ENCODE measurements at places on chromosomes 5 and 9.

DNA sequence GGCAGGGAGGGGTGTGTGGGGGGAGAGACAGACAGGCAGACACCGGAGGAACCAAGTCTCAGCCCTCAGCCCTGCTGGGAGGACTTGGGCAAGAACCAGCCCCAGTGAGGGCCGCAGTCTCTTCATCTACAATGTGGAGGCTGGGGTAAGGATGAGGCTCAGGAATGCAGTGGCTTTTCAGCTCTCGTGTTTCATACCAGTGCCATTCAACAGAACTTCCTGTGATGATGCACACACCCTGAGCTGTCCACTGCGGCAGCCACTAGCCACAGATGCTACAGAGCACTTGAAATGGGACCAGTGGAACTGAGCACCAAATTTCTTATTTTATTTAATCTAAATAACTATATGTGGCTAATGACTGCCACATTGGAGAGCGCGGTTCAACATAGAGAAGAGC, 10.7 kb downstream of the CAMK2A start:
- DNase-seq, result no peak

DNA sequence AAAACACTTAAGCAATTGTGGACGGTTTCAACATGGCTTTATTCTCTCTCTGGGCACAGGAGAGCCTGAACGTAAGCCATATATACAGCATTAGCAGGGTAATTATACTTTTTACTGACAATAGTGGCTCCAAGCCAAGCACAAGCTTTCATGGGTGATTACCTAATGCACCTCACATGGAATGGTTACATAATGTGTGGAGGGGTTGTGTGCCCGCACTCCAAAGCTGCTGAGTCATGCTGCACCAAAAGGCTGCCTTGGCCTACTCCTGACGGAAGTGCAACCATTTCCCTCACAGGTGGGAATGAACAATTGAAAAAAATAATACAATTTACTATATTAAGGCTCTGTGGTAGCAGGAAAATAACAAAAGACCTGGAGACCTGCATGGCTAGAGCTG, 86.5 kb upstream of the ATP10B start:
- DNase-seq, result peak; percentile 22

DNA sequence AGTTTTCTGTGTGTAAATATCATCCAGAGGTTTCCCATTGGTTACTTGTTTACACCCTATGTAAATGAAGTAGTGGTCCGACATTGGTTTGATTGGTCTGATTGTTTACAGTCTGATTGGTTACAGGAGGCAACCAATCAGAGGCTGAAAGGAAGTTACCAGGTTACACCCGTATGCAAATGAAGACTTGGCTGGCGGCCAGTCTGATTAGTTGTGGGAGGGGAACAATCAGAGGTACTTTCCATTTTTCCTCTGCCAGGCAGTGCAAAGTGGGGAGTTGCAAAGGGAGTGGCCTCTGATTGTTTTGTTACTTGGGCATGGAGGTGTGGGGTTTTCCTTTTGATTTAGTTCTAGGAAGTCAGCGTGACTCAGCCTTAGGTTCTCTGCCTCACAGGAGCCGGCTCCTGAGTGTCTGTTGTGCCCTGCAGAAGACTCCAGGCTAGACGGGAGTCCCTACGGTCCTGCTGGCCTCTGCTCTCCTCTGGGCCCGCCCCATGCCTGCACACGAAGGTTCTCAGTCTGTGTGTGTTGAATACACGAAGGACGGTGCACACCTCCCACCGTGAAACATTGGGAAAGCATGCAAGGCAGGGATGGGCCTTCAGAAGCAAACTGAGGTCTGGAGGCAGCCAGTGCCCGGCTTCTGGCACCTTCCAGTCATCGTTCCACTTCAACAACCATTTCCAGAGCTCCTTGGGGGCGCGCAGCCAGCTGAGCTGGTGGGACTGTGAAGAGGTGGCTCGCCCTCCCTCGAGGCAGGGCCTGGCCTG, 42.9 kb downstream of the OLFM1 start:
- peak; percentile 62 for DNase-seq

DNA sequence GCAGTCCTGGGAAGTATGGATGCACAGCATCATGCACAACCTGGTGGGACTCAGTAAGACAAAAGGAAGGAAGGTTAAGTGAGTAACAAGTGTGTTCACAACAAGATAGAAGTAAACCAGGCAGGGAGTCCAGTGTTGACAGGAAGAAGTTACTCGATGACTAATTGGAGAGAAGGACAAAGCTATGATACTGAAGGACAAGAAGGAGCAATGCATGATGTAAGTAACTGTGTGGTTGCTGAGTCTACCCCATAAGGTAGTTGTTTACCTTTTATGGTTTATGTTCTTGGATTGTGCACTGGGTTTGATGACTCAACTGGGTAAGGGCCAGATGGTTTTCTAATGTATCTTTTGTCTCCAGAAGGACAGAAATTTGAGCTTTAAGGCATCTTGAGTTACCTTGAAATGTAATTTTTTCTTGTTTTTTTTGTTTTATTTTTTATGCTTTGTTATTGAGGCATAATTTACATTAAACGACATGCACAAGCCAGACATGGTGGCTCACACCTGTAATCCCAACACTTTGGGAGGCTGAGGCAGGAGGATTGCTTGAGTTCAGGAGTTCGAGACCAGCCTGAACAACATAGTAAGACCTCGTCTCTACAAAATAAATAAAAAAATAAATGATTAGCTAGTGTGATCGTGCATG, 89.2 kb upstream of the CAST start:
- no peak for DNase-seq

GRCh38 chr9:74478606-74479005, 18.5 kb upstream of the RORB start:
- no peak for DNase-seq

DNA sequence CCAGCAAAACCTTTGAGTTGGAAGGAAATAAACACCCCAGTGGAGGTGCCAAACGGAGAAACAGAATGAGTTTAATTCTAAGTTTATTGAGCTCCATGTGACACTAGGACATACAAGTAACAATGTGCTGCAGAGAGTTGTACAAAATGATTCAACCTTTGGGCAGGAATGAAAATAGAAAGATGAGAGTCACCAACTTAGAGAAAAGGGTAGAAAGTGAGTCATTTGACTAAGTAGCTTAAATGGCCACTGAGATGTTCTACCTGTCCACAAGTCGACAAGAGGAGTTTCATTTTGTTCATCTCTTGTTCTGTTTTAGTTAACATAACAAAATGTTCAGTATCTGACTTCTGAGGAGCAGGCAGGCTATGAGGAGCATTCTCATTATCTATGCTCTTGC, 284.7 kb downstream of the NR2F1-AS1 start:
- DNase-seq, result no peak

DNA sequence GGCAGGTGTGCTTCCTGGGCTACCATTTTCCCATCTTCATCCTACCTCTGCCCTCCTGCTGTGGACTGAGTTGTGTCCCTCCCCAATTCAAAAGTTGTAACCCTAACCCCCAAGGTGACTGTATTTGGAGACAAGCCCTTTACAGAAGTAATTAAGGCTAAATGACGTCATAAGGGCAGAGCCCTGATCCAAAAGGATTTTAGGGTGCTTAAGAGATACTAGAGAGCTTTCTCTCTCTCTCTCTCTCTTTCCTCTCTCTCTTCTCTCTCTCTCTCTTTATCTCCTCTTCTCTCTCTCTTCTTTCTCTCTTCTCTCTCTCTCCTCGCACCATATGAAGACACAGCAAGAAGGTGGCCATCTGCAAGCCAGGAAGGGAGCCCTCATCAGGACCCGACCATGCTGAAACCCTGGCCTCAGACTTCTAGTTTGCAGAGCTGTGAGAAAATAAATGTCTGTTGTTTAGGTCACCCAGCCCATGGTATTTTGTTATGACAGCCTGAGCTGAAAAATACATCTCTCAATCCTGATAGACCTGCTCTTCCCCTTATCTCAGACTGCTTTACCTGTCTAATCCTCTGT, 36.0 kb upstream of the TEX48 start:
- DNase-seq, result no peak

DNA sequence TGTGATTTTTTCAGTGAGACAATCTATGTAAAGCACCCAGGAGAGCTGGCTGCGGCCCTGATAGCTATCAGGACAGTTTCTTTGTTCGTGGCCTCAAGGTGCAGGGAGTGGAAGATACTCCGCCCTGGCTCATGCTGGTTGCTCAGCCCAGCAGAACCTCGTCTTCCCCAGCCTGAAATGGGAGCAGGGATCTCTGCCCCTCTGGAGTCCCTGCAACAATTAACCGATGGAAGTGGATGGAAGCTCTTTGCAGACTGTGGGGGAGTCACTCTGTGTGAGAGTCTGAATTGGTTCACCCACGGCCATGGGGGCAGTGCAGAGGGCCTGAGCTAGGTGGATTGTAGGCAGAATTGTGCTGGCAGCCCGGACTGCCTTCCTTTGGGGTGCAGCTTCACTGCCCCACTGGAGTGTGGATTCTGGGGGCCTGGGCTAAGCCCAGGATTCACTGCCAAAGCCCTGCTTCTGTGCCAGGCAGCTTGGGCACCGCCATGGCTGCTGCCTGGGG, 2.8 kb downstream of the AIF1L start:
- no peak for DNase-seq

- DNase-seq, result peak; percentile 78
Observed at GRCh38 chr5:113489299-113489698, 1.0 kb upstream of the MCC start.

- no peak for DNase-seq
Observed at GRCh38 chr5:58683567-58683966, 100.7 kb downstream of the RAB3C start.

- DNase-seq, result no peak
Observed at GRCh38 chr5:67059744-67060490, 136.7 kb downstream of the CD180 start.

DNA sequence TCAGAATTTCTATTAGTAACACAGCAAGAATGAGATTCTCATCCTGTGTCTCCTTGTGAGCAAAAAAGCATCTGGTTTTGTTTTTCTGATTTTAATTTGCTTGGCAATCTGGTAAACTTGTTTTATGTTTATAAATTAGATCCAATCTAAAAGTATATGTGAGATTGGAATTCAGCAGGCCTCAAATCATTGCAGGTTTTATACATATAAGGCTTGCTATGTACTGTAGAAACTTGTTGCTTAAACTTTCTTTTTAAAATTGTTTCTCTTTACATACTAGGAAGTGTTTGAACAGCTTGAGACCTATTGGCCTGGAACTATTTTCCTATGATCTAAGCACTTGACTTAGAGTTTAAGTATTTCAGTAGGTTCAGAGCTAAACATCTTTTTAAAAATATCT, 1037.8 kb downstream of the NR2F1-AS1 start:
- DNase-seq, result no peak

- no peak for DNase-seq
Observed at GRCh38 chr9:6460189-6460768, 47.3 kb downstream of the UHRF2 start.

- DNase-seq, result no peak
Observed at GRCh38 chr9:18422296-18423036, 51.5 kb upstream of the ADAMTSL1 start.

DNA sequence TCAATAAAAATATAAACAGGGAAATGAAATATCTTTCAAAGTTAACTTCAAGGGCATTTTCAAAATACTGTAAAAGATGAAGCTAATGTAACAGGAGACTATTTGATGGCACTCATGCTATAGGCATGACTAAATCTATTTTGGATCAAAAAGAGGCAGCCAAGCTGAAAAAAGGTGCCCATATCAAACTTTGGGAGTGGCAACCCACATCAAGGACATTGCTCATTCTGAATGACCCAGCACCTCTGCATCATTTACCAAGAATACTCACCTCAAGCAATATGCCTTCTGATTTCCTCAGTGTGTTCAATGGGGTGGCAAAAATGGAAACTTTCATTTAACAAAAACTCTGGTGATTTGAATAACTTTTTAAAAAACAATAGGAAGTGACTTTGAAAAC, 853.3 kb downstream of the TLE1 start:
- no peak for DNase-seq

GRCh38 chr9:116423149-116423548, 264.0 kb upstream of the TRIM32 start:
- no peak for DNase-seq

DNA sequence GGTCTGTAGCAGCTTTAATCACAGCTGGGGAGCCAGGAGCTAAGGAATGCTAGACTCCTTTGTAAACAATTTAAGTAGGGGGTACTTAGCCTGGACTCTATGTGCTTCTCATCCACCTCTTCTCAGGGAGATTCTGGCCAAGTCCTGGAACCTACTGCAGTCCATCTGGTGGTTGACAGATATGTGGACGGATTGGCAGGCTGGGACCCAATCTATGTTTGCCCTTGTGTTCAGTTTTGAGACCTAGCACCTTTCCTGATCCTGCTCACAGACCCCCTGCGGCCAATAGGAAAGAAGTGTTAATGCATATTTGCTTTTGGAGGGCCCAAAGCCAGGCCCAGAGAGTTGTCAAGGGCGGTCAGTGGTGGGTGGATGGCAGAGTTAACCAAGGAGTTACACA, 6.4 kb downstream of the SLC22A5 start:
- no peak for DNase-seq

DNA sequence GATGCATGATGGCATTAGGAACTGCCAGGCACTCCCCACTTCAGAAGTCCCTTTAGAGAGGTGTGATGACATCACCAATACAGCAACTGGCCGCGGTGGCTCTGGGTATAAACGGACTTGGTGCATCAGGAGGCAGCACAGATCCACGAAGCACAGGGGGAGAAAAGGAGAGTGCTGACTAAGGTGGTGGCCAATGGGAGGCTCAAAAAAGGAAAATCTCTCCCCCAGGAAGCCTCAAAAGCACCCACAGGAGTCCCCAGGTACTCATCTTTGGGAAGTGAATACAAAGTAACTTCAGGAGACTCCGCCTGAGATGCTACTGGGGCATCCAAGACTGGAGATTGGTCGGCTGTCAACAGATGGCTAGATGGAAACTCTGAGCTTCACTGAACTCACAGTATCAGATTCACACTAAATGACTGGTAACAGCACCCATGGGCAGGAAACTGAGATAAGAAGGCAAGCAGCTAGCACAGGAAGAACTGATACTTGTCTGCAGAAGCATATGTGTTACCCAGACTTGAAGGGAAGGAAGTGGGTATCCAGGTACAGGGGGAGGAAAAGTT, 7.6 kb downstream of the TTC39B start:
- DNase-seq, result peak; percentile 56

- peak; percentile 86 for DNase-seq
Observed at GRCh38 chr9:101530076-101530711, 3.5 kb upstream of the RNF20 start.

GRCh38 chr9:137241490-137242268, 592 bp downstream of the TUBB4B start:
- DNase-seq, result peak; percentile 67

GRCh38 chr5:149320791-149321330, 24.4 kb upstream of the GRPEL2 start:
- no peak for DNase-seq

DNA sequence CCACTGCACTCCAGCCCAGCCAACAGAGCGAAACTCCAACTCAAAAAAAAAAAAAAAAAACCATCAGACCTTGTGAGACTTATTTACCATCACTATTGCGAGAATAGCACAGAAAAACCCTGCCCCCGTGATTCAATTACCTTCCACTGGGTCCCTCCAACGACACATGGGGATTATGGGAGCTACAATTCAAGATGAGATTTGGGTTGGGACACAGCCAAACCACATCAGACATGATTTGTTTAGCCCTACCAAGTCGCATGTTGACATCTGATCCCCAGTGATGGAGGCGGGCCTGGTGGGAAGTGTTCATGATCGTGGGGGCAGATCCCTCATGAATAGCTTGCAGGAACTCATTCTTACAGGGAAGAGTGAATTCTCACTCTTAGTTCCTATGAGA, 26.6 kb downstream of the MYO10 start:
- no peak for DNase-seq

GRCh38 chr5:107739661-107740060, 68.9 kb upstream of the EFNA5 start:
- no peak for DNase-seq

- DNase-seq, result no peak
Observed at GRCh38 chr9:21754741-21755140, 47.7 kb upstream of the MTAP start.
